ENCODE measurements at places on chromosomes 6 and 20.

- DNase-seq, result no peak
Measured at GRCh38 chr6:148789948-148790347, 43.1 kb downstream of the UST start.

DNA sequence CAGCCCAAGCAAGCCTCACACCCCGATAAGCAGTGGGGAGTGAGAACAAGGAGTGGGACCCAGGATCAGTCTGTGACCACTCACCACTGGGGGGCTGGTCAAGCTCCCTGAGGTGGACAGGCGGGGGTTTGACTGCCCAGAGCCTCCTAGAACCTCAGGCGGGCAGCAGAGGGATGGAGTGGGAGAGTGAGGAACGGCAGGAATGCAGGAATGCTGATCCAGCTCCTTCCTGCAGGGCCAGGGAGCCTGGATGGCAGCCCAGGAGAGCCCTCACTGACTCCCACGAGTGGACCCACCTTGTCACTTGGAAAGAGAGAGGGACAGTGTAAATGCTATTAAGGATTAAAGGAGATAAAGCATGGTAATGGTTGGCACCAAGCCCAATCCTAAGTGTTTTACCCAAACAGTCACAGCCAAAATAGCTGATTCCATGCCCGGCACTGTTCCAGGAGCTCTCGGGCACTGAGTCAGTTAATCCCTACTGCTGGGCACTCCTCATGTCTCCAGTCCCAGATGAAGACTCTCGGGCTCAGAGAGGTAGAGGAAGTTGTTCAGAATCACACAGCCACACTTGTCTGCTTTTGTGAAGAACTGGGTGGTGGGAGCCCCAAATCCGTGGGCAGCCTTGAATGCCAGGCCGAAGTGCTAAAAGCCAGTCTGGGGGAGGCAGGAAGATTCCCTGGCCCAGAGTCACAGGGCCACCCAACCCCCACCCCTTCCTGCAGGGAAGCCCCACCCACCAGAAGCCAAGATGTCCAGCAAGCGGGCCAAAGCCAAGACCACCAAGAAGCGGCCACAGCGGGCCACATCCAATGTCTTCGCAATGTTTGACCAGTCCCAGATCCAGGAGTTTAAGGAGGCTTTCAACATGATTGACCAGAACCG is 3.1 kb downstream of the MYL9 start:
- no peak for DNase-seq

- no peak for DNase-seq
Measured at GRCh38 chr6:109166673-109167072, 71.4 kb downstream of the CEP57L1 start.

- DNase-seq, result no peak
Measured at GRCh38 chr20:1897965-1898464, 2.8 kb downstream of the SIRPA start.

DNA sequence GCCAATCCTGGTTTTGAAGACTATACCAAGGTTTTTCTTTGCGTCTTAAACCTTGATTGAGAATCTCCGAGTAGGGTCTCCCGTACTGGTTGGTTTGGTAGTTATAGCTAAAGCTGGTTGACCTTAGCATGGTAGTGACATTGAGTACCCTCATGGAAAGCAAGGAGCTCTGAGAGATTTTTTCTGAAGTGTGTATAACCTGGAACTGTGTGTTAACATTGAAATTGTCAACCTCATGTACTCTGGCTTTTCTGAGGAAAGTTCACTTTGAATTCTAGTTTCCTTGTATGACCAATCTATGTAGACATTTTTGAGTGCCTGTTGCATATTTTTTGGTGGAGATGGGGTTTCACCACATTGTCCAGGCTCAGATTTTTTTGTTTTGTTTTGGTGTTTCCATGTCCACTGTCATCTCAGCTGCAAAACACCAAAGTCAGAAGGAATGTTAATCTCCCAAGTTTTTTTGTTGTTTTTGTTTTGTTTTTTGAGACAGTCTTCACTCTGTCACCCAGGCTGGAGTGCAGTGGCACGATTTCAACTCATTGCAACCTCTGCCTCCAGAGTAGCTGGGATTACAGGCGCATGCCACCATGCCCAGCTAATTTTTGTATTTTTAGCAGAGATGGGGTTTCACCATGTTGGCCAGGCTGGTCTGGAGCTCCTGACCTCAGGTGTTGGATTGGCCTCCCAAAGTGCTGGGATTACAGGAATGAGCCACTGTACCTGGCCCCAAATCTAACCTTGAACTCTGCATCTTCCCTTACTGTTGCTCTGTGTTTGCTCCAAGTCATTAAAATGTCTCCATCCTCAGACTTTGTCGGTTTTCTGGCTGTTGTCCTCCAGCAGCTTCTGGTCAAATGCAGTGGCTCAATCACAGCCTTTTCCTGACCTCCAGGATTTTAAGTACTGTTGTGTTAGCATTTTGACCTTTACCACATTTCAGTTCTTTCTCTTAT is 4.3 kb downstream of the RPS12 start:
- DNase-seq, result no peak

- DNase-seq, result no peak
Measured at GRCh38 chr6:30893001-30893591, 8.8 kb downstream of the DDR1 start.

- no peak for DNase-seq
Measured at GRCh38 chr6:111766201-111766857, 106.9 kb downstream of the FYN start.

DNA sequence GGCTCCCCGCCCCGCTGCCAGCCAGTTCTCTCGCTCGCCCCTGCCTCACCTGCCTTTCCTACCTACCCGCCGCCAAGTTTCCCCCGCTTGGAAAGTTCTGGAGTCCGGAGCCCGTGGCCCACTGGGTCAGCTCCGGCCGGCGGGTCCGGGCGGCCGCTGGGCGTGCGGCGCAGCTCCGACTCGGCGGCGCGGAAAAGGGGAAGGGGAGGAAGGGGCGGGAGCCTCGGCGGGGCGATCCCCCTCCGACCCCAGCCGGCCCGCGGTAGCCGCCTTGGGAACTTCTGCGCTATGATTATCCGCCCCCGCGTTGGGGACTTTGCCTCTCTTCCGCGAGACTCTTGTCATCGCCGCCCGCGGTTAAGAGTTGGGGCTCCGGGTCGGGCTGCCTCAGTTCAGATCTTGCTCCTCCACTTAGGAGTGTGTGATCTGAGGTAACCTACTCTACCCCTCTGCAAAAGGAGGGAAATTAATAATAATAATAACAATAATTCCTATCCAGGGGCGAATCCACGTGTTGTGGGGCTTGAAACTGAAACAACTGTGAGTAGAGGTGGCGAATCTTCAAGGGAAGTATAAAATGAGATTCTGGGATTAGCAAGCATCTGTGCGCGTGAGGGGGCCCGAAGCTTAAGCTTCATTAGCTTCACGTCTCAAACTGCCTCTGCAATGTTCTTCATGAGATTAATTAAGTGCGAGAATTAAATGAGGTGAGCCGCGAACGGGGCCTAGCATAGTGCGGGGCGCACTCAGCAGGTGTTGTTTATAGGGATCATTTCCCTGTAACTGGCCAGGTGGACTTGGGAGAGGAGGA is 30.8 kb downstream of the SF3B5 start:
- peak; percentile 25 for DNase-seq

DNA sequence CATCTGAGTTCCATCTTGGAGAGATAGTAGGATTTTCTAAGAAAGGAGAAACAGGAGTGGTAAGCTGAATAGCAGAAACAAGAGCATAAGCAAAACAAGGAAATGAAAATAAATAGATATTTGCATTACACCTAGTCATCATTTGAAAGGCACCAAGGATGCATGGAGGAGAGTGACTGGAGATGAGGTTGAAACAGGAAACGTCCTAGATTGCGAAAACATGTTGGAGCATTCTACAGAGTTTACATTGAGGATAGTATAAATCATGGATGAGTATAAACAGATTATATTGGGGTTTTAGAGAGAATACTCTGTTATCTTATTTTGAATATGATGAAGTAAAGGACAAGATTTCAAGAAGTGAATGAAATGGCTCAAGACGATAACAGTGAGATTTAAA is 507.3 kb downstream of the EYS start:
- no peak for DNase-seq

GRCh38 chr20:57040466-57040865 is 226.0 kb downstream of the BMP7 start:
- DNase-seq, result no peak

GRCh38 chr6:56716229-56716628 is 73.5 kb upstream of the DST start:
- no peak for DNase-seq

DNA sequence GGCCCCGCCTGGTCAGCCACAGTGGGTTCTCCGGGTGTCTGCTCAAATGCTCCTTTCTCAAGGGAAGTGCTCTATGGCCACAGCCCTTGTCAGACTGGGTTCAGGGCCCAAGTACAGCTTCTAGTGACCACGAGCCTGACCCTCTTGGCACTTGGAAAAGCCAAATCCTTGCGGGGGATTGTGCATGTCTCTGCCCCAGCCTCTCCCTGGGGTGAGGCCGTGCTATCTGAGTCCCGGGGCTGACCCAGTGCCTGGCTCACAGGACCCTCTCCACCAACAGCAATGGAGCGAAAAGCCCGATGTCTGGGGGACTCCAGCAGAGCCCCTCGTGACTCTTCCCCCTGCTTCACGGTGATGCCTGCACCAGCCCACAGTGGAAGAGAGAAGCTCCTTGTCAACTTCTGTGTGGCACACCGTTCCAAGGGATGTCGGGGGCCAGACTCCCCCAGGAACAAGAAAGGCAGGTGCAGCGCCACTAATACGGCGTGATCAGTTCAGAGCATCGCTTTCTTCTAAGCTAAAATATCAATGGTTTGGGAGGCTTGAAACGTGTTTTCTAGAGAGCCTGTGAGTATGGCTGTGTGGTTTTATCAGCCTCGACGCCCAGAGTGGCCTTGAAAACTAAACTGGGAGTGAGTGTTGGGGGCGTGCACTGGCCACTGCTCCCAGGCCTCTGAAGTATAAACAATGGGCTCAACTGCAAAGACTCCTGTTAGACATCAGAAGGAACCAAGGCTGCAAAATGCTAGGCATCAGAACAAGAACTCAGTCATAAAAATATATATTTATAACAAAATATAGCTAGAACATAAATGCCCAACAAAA is 51.9 kb downstream of the DLL1 start:
- no peak for DNase-seq

DNA sequence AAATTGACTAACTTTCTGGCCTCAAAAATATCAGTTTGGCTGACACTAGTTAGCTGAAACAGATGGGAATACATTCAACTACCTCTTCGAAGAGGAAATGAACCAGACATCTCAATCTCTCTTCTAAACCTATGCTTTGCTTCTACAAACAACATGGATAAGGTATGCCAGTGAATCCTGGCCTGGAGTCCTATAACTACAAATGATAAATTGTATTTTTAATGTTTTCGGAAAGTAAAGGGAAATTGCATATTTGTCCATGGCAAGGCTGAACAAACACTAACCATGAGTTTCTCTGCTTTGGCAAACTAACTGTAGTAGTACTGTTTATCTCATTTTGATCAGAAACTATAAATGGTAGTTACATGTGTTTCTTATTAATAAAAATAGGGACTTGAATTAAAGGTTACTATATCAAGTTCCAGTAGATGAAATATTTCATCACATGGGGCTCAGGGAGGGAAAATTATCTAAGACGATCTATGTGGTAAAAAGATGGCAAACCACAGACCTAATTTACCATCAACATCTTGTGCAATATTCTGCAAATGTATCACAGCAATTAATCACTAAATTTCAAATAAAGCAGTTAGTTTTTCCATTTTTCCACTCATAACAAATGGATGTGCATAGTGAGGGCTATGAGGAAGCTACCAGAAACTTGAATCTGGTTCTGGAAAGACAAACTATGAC is 76.8 kb downstream of the COL12A1 start:
- no peak for DNase-seq

- DNase-seq, result no peak
Measured at GRCh38 chr6:142380626-142381025, 78.8 kb downstream of the ADGRG6 start.

DNA sequence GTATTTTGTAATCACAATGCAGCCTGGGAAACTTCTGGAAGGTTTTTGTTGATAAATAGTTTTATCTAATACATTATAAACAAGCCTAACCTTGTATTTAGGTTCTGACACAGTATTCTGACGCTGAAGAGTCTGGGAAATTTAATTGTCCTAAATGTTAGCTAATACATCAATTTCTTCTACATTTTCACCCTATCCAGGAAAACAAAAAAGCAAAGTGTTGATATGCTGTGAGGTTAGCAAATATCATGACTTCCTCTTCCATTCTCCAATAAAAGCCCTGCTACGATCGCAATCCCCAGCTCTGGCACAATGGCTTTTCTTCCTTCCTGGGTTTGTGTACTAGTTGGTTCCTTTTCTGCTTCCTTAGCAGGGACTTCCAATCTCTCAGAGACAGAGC is at the start of gene C6orf58:
C6orf58 (plus strand) TSS at position 301 of the 400 bp plus-strand sequence; CDS start at position 313, 12 bp downstream.
- no peak for DNase-seq

GRCh38 chr6:135030056-135030473 is 24.6 kb downstream of the HBS1L start:
- DNase-seq, result no peak

DNA sequence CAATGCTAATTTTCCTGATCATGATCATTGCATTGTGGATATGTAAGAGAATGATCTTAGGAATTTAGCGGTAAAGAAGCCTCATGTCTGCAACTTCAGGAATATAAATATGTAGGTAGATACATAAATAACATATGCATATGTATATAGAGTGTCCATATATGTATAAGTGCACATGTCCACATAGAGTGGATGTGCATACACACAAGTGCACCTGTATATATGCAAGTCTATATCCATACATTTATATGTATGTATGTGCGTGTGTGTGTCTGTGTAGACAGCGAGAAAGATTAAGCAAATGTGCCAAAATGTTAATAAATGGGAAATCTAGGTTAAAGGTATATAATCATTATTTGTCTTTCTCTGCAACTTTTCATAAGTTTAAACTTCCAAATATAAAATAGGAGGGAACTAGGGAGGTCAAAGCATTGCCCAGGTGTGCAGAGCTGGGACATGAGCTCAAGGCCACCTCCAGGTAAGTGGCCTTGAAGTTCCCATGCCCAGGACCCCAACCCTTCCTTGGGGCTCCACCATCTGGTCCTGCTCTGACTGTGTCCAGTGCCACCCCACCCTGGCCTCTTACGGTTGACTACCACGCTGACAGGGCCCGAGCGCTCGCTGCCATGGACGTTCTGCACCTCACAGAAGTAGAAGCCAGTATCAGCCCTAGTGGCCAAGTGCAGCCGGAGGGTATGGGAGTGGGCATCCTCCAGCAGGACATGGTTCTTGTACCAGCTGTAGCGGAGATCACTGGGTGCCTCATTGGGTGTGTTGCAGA is 9.6 kb downstream of the SIGLEC1 start:
- DNase-seq, result no peak

DNA sequence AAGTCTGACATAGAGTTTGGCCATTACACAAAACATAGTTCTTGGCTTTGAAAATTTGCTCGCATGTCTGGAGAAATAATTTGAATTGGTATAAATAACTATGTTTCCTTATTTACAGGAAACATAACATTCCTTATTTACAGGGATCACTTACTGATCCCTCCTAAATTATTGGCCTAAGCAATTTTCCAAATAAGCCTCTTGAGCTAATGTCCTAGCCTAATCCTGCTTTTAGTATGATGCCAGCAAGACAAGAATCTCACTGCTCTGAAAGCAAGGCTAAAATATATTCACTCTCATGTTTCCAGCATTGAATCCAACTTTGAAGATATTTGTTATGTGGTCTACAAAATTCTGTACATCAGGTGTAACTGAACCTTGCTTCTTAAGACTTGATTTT is 4.1 kb upstream of the TBC1D32 start:
- DNase-seq, result no peak
